ENCODE measurements at places on chromosomes 2 and 18.

DNA sequence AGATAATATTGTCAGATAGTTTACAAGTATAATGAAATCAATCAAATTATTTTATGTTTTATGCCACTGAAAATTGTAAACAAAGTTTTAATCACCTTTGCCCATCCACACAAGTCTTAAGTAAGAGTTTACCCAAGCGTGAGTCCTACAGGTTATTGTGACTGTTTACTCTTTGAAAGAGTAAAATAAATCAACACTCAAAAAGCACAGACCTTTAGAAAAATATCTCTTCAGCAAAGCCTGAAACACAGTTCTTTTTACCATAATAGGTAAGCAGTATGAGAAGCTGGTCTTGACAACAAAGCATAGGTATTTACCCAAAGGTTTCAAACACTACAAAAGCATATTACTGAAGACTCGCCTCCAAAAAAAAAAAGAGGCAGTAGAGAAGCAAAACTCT lies 3.7 kb downstream of the ROCK2 start:
- DNase-seq: no peak

- DNase-seq: no peak
These were observed 11.7 kb downstream of the TMEM18 start for GRCh38 chr2:665340-666073.

DNA sequence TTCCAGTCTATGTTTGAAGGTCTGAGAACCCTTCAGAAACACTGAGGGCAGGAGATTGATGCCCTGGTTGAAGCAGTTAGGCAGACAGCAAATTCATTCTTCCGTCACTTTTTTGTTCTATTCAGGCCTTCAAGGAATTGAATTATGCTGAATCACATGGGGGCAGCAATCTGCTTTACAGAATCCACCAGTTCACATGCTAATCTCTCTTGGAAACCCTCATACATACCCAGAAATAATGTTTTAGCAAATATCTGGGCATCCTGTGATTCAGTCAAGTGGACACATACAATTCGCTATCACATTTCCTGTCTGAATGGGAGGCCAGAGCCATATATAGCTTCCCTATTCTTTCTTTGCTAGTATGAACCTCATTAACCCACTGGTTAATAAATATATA lies 301.4 kb upstream of the CNTNAP5 start:
- DNase-seq: no peak

DNA sequence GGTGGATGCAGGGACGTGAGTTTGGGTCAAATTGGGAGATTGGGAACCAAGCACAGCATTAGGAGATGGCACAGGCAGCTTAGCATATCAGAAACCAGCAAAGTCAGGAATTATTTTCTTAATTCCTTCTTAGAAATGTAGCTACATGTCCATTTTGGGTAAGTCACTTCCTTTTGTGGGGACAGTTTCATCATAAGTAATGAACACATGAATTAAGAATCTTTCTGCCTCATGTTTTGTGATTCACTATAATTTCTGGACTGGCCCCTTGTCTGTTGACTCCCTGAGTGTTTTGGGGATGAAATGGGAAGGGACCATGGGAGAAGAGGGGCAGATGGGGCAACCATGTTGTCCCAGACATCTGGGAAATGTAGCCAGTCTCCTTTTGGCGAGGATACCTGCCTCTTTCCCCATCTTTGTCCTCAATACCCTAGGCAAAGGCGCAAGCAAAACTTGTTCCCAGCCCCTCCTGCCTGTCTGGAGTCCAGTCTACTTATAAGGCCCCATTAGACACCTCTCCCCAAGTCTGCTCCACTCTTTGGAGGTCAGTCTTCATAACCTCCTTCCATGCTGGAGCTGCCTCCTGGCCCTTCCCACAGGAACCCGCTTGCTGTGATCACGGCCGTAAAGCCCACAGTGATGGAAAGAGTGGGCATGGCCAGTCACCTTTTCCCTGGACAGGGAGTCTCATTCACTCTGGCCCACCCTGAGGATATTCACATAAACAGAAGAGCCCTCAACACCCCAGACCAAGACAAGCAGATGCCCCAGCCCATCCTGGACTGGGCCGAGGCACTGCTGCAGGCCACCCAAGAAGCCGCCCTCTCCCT lies 25.7 kb downstream of the MTHFD2 start:
- DNase-seq: no peak

DNA sequence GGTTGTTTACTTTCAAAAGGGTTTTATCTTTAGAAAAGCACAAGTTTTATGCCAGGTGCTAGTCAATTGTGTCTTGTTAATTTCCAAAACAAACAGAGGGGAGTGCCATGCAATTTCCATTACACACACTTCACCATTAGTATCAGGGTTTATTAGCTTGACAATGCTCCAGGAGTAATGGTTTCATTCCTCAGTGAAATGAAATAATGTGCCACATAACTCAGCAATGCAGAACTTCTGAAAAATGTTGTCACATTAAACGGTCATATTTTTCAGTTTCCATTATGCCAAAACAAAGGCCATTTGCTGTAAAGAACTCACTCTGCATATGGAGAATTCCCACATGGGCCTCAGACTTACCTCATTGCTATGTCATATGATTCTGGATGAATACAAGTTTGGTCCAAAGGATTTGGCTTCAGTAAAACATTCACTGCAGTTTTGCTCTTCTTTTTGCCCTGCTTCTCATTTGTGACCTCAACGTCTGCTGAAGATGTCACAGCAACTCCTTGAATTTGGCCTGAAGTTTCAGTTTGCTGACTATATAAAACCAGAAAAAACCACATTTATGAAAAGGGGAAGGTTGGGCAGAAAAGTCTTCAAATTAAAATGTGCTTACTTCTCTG lies 198.2 kb downstream of the SRBD1 start:
- DNase-seq: no peak

DNA sequence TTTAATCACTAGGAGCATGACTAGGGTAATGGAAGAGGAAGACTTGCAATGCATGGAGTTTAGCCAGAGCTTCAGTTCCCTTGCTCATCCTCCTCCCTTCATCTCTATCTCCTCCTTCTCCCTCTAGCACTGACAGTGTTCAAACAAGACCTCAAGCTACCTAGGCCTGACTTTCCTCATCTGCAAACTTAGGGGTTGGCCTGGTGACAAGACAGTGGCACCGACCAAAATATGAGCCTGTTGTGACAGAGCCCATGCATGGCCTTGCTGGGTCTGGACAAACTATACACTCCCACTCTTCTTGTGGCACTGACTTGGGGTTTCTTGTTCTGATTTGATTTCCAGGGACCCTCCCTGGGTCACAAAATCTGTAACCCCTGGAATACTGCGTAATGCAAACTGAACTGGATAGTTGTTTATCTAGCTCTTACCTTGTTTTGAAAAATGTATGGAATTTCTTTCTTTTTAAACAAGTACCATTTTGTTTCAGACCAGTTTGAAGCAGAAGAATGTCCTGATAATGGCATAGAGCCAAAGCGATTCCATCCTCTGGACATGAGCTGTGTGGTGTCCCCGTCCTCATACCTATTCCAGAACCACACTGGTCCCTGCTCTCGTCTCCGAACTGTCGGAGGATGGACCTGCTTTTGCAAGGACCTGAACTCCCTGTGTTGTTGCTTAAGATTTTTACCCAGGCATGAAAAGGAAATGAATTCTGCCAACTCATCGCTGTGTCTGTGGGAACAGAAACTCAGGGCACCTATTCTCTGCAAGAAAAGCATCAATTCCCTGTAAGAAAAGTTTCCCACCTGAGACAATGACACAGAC lies 33.4 kb upstream of the PPP4R1 start:
- DNase-seq: no peak

- DNase-seq: peak; percentile 14
These were observed 57.5 kb downstream of the ZRANB3 start for GRCh38 chr2:135473567-135473966.

- DNase-seq: no peak
These were observed 182.7 kb upstream of the LHCGR start for GRCh38 chr2:48938231-48938630.

- no peak for DNase-seq
These were observed 467 bp upstream of the WDR35 start for GRCh38 chr2:19990416-19990728.

GRCh38 chr2:36695746-36696415 lies 626 bp upstream of the VIT start:
- DNase-seq: no peak

DNA sequence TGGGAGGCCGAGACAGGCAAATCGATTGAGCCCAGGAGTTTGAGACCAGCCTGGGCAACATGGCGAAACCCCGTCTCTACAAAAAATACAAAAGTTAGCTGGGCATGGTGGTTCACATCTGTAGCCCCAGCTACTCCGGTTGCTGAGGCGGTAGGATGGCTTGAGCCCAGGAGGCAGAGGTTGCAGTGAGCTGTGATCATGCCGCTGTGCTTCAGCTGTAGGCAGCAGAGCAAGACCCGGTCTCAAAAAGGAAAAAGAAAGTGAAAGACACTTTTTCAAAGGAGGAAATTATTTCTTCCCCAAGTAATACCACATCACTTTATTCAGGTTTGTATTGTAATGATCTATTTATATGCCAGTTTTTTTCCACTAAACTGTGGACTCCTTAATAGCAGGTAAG lies 35.7 kb upstream of the TAF4B start:
- DNase-seq: peak; percentile 54

DNA sequence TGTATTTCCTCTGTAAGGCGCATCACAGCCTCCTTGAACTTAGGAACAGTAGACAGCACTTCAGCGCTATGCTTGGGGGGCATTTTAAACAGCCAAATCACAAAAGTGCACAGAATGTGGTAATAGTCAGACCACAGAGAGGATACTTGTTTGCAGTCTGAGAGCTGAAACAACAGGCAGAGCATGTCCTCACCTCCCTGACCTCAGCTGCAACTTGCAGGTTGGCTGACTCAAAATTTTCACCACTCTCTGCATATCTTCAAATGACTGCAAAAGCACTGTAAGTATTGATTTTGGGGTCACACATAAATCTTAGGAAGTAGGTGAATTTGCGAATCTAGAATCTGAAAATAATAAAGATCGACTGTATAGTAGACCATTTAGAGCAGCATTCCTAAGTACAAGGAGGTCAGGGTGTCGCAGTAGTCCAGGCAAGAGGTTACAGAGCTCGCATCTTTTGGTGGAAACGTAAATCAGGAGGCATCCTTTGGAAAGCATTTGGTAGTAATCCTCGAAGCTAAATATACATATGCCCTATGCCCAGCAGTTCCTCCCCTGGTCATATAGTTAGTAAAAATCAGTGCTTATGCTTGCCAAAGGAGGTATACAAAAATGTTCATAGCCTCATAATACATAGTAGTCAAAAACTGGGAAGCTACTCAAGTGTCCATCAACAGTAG lies 108.2 kb upstream of the MYCN start:
- no peak for DNase-seq

DNA sequence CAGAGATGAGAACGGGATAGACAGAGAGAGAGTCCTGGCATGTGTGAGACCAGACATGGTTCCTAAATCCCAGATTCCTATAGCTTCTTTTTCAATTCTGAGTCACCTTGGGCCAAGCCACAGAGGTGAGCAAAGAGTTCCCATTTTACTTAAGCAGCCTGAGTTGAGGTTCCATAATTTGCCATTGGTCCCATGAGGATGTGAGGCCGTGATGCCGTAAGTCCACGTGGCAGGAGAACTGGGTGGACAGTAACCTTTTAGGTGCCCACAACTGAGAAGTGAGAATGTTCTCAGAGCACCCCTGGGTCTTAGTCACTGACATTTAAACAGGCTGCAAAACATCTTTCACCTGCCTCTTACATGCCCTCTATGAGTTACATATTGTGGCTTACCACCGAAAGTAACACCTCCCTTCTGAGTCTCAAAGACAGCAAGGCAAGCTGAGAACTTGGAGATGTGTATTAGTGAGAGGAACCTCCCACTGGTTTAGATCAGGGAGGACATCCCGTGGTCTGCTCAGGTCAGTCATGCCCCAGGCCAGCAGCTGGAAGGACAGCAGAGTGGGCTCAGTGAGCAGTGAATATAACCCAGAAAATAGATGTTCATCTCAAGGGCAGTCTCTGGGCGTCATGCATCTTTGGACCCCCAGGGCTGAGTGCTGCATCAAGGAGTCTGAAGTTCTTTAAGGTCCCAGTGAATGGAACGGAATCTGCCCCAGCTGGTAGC lies 127.9 kb upstream of the LGALSL start:
- DNase-seq: peak; percentile 83

- DNase-seq: no peak
These were observed 80.9 kb upstream of the SMAD7 start for GRCh38 chr18:49031511-49032188.

- no peak for DNase-seq
These were observed 34.0 kb upstream of the SPTBN1 start for GRCh38 chr2:54422072-54422581.

GRCh38 chr2:137823196-137823595 lies 141.1 kb upstream of the HNMT start:
- no peak for DNase-seq

GRCh38 chr18:7844017-7844416 lies 276.9 kb downstream of the PTPRM start:
- no peak for DNase-seq

- DNase-seq: no peak
These were observed 44.0 kb upstream of the CHMP1B start for GRCh38 chr18:11807233-11807632.

DNA sequence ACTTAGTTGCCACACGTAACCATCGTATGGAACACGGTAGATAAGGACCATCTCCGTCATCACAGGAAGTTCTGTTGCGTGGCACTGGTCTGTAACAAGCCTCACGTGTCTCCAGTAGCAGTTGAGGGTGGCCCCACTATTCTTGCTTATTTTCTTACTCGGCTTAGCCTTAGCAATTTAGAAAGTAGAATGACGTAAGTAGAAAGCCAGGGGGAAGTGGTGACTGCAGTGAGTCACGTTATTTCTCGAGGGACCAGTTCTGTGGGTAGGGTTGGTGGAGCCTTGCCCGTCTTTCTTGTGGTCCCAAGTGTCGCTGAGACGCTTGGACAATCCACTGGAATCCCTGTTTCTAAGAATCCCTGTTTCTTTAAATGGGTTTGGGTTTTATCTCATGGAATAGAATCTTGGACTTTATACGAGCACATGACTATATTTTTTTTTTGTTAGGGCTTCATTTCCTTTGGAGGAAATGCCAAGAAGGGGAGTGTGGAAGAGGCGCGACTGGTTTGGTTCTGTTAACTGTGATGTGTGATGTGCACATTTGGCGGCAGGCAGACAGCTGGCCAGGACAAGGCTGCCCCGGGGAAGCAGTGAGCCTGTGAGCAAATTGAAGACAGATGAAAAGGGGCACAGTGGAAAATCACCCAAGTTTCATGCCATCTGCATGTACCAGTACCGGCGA lies 96.2 kb downstream of the CABLES1 start:
- DNase-seq: peak; percentile 73

DNA sequence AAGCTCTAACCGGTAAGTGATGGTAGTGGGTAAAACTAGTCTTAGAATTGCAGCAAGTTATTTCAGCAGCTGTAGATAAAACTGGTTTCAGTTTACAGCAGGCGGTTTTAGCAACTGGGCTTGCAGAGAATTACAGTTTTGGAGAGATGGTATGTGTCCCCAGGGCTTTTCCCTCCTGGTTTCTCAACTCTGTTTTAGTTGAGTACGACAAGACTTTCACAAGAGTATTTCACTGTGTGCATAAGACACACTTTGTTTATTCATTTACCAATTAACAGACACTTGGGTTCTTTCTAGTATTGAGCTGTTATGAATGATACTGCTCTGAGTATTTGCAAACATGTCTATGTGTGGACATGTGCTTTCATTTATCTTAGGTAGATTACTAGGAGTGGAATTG lies 65.6 kb upstream of the RFX8 start:
- no peak for DNase-seq
